CD4-positive, alpha-beta memory T cell (primary cell): ENCODE measurements at places on chromosomes 2 and 18.

DNA sequence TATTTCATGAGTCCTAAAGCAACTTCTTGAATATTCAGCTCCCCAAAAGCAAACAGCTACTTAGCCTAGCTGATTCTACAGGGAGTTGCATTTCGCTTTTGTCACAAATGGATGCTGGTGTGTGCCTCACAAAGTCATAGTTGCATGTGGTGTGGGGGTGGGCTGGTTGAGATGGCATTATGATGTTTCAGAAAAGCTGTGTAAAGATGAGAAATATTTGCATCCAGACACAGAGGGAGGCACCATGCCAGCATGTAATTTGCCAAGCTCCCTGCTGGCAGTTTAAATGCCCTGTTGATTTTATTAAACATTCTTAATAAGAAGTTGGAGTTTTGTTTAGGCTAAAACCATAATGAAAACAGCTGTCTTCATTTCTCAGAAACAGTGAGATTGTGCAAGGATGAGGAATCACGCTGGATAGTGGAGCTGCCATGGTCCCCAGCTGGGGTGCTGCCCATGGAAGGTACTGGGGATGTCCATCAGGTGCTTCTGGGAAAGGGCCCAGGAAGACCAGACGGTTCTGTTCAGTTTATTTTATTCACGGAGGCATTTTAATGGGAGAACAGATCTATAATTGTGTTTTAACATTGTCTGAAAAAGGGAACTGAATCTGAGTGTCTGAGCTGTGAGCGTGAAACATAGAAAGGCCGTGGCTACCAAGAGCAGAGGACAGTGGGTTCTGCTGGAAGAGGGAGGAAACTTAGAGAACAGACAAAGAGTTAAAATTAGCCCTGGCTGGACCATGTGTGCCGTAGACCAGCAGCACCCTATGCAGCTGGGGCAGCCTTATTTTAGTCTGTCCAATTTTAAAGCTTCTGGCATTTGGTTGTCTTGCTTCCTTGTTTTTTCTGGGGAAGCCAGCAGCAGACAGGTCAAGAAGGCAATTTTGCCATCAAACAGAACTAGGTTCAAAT is 177.1 kb downstream of the FAM210A start:
- no peak for DNase-seq

- no peak for DNase-seq
Observed at GRCh38 chr18:76923485-76924085, 101.2 kb downstream of the ZNF236 start.

DNA sequence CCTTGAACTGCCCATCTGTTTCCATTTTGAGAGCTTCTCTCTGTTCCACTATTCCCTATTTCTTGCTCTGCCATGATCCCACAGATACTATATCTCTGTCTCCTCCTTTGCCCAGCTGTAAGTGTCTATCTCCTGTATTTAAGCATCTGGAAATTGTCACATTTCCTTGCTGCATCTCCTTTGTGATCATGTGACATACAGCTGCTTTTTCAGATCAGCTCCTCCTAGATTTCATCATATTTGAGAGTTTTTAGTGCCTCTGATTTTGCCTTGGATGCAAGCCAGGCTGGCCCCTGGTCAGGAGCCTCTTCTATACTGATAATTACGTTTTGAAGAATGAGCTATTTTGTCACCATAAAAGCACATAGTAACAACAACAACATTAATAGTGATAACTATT is 131.7 kb upstream of the TNP1 start:
- no peak for DNase-seq

- no peak for DNase-seq
Observed at GRCh38 chr18:32438173-32438572, 32.5 kb downstream of the GAREM1 start.

DNA sequence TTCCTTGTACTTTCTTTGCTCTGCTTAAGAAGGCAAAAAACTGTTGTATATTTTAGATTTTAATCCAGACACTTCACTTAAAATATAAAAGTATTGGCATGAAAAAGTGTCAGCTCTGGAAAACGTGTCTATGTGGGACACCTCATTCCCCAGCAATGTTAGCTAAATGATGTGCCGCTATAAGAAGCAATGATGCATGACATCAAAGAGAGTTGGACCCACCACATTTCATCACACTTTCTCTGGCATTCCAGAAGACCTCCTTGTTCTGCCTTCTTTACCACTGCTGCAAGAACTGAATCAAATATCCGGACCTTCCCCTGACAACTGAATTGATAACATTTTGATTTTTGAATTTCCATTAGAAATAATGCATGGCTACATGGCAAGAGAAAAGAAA is 242.4 kb upstream of the TANK start:
- DNase-seq: no peak

- DNase-seq: no peak
Observed at GRCh38 chr2:134368009-134368817, 114.3 kb downstream of the MGAT5 start.
